ENCODE measurements at places on chromosomes 2 and 18.

- peak; percentile 22 for DNase-seq
Observed at GRCh38 chr2:19369341-19369955, 11.0 kb upstream of the OSR1 start.

- no peak for DNase-seq
Observed at GRCh38 chr2:159558479-159558878, 57.9 kb downstream of the BAZ2B start.

DNA sequence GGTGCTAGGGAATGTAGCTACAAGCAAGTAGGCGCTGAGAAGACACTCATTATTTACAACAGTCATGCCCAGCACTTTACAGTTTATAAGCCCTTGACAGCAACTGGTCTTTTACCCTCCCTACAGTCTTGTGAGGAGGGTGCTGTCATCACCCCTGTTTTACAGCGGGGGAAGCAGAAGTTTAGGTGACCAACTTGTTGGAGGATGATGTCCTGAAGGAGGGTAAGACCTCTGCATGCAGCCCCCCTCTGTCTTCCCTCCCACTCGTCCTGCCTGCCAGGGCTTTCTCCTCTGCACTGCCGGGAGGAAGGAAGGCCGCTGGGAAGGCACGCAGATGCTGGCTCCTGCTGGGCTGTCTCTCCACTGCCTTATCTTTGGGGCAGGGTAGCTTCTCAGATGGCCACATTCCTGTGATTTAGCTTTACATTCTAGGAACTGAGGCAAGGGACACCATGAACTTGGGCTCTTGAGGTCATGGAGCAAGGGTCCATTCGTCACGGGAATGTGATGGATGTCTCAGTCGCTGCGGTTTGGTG is 972 bp downstream of the IL1R1 start:
- peak; percentile 9 for DNase-seq

DNA sequence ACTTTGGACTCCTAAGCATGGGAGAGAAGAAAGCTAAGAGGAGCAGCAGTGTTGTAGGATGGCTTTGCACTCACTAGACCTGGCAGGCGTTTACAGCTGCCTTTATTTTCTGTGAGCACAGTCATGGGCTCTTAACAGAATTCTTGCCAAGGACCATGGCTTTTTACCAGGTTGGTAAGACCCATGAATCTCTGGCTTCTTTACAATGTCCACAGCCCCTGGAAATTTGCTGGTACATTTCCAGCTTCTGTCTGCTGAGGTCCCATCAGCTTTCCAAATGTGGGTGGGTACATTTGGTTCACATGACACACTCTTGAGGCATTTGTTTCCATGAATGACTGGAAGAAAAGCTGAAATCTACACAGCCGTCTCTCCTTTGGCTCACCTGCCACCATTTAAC is 162.7 kb downstream of the PPP1R1C start:
- no peak for DNase-seq
